ENCODE measurements at places on chromosomes 7 and 10. TPM values are rescaled to one million over a fixed set of nuclear protein-coding genes. Genes with fewer than 3 reads are reported as not detected.

DNA sequence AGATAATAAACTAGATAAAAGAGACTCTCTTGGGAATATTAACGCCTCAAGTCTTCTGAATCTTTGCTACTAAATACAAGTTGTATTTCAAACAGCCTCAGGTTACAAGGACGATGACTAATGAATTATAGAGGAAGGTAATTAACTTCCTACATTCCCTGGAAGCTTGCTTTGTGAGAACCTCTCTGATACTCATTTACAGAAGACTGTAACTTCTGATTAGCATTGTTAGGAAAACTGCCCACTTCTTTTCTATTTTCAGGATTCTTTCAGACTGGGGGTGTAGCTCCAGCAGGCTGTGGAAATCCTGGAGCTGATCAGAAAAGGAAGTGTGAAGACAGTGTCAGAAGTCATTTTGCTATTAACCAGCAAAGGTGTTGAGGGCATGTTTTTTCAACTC, 316.7 kb upstream of the NPSR1 start:
- H3K27me3 ChIP-seq: no peaks in the 10 kb centered on the region
- no peaks in the 10 kb centered on the region for H3K36me3 ChIP-seq
- no peak overlapping the region for H3K4me3 ChIP-seq
- no peak overlapping the region for H3K27ac ChIP-seq

- H3K4me3 ChIP-seq: no peak overlapping the region
- no peak overlapping the region for H3K27ac ChIP-seq
- no peaks in the 10 kb centered on the region for H3K27me3 ChIP-seq
- H3K36me3 ChIP-seq: no peaks in the 10 kb centered on the region
- DNase-seq: no peak
Measured at GRCh38 chr10:83617172-83617571, 522.1 kb upstream of the GHITM start.

GRCh38 chr10:35464825-35465456, 128.6 kb downstream of the CCNY start:
- DNase-seq: no peak
- H3K27me3 ChIP-seq: no peaks in the 10 kb centered on the region
- peaks cover 5% of the 10 kb centered on the region for H3K4me1 ChIP-seq

GRCh38 chr10:71900441-71901180, 49.6 kb upstream of the PSAP start:
- H3K27me3 ChIP-seq: no peaks in the 10 kb centered on the region
- H3K4me3 ChIP-seq: no peak overlapping the region
- no peak overlapping the region for H3K27ac ChIP-seq
- no peaks in the 10 kb centered on the region for H3K36me3 ChIP-seq
- no peak for DNase-seq

- no peaks in the 10 kb centered on the region for H3K36me3 ChIP-seq
- no peak for DNase-seq
- no peak overlapping the region for H3K4me3 ChIP-seq
- no peaks in the 10 kb centered on the region for H3K4me1 ChIP-seq
- no peak overlapping the region for H3K27ac ChIP-seq
Measured at GRCh38 chr7:28458732-28459131, 46.4 kb downstream of the CREB5 start.

- H3K36me3 ChIP-seq: no peaks in the 10 kb centered on the region
- H3K27me3 ChIP-seq: no peaks in the 10 kb centered on the region
- no peak overlapping the region for H3K27ac ChIP-seq
- H3K4me3 ChIP-seq: no peak overlapping the region
Measured at GRCh38 chr7:4191525-4191924, 490.6 kb upstream of the FOXK1 start.

DNA sequence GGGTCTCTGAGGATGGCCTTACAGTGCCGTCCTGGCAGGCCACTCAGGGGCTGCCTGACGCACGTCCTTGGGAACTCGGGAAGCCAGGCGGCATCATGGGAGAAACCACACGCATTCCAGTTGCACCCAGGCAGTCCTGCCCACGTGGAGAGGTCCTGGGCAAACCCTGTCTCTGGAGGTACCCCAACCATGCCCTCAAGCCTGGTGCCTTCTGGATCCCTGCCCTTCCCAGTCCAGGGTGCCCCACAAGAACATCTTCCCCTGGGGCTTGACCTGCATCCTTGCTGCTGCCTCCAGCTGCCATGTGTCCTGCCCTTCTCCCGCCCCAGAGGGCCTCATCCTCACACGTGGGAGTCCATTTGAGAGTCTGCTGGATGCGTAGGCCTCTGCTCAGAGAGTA, 200.3 kb upstream of the PPP2R2D start:
- no peak for DNase-seq
- no peaks in the 10 kb centered on the region for H3K4me1 ChIP-seq
- H3K27me3 ChIP-seq: no peaks in the 10 kb centered on the region
- no peak overlapping the region for H3K27ac ChIP-seq
- H3K4me3 ChIP-seq: no peak overlapping the region
- no peaks in the 10 kb centered on the region for H3K36me3 ChIP-seq

DNA sequence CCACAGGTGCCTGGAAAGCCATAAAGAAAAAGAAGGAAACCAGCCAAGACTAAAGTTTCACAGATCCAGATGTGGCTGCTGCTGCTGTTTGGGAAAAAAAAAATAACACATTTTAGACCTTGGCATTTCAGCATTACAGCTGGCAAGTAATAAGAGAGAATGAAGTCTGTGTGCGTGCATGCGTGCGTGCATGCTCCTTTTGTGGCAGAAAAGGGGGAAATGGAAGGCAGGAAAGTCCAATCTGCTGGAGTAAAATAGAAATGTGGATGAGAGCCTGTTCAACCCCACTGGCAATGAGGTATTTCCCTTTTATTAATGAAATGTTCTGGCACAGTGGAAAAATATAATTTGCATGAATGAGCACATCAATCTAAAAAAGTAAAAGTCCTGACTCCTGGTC, 137.0 kb upstream of the SEMA3A start:
- no peak overlapping the region for H3K4me3 ChIP-seq
- no peak overlapping the region for H3K27ac ChIP-seq
- no peaks in the 10 kb centered on the region for H3K27me3 ChIP-seq
- H3K36me3 ChIP-seq: no peaks in the 10 kb centered on the region
- DNase-seq: no peak
- H3K4me1 ChIP-seq: no peaks in the 10 kb centered on the region

- no peaks in the 10 kb centered on the region for H3K27me3 ChIP-seq
- no peak overlapping the region for H3K27ac ChIP-seq
- H3K4me1 ChIP-seq: no peaks in the 10 kb centered on the region
- no peaks in the 10 kb centered on the region for H3K36me3 ChIP-seq
Measured at GRCh38 chr7:93062599-93062998, 55.2 kb downstream of the SAMD9 start.

GRCh38 chr10:124536496-124537050, 75.0 kb downstream of the LHPP start:
- no peaks in the 10 kb centered on the region for H3K27me3 ChIP-seq
- no peak overlapping the region for H3K27ac ChIP-seq

DNA sequence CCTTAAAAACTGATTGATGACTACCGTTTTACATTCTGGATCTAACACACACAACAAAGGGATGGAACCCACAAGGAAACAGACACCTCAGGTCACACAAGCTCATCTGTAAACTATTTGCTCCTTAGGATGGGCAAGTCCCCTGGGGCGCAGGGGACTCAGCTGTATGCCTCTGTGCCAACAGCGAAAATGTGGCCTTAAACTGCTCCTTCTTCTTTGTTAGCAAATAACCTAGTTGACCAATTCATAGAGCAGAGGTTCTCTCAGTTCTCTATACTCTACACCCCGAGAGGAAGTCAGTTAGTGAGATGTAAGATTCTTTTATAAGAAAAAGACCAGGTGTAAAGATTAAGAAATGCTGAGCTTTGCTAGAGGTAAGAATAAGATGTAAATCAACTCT, 181.9 kb upstream of the PRSS58 start:
- no peaks in the 10 kb centered on the region for H3K27me3 ChIP-seq
- no peak for DNase-seq
- no peak overlapping the region for H3K27ac ChIP-seq

GRCh38 chr10:127578961-127579305, 29.8 kb downstream of the NPS start:
- H3K4me1 ChIP-seq: no peaks in the 10 kb centered on the region
- no peaks in the 10 kb centered on the region for H3K36me3 ChIP-seq
- DNase-seq: no peak
- no peaks in the 10 kb centered on the region for H3K27me3 ChIP-seq

DNA sequence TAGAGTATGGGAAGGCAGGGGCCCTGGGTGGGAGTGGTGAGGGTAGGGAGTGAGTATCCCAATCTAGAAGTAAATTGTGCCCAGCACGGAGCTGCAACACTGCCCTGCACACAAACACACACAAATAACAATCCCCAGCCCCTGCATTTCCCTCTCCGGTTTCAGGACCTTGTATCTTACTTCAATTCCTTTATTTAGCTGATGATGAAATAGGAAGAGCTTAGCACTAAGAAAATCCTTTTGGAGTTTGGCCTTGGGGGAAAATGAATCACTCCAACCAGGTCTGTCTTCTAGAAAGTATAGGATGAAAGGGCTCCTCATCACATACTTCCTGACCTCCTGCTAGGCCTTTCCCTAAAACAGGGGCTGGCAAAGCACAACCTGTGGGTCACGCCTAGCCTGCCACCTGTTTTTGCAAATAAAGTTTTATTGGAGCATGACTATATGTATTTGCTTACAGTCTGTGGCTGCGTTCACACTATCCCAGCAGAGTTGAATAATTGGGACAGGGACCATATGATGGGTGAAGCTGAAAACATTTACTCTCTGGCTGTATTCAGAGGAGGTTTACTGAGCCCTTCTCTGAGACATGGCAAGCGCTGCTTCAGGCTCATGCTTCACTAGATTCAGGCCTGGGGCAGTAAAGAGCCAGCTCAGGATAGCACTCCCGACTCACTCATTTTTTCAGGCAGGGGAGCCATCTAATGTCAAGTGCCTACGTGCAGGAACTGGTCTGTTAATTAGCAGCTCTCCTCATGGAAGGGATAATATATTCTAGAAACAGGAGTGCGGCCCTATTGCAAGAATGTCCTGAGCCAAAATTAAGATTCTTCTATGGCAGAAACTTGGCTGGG, 111.0 kb downstream of the EGFR start:
- peaks cover 14% of the 10 kb centered on the region for H3K4me1 ChIP-seq
- H3K27me3 ChIP-seq: no peaks in the 10 kb centered on the region
- no peaks in the 10 kb centered on the region for H3K36me3 ChIP-seq
- H3K4me3 ChIP-seq: no peak overlapping the region
- no peak for DNase-seq
- H3K27ac ChIP-seq: peak overlapping the region; percentile 92

DNA sequence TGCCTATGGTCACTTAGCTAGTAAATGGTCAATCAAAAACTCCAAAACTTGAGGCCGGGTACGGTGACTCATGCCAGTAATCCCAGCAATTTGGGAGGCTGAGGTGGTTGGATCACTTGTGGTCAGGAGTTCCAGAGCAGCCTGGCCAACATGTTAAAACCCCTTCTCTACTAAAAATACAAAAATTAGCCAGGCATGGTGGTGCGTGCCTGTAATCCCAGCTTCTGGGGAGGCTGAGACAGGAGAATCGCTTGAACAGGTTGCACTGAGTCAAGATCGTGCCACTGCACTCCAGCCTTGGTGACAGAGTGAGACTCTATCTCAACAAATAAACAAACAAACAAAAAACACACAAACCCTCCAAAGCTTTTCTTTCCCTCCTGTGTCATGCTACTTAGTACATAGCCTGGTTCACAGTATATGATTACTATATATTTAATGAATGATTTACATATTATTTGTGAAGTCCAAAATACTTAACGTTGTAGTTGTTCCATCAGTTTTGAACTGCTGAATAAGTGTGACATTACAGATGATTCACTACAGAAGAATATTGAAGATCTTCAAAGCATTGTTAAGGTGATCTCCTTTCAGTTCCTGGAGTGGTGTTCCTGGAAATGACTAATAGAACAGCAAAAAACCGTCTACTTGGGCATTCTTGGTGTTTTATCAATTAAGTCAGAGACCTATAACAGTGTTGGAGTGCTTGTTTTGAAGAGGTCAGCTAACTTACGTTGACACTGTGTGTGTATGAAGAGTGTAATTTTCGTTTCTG, 72.9 kb downstream of the ADK start:
- H3K36me3 ChIP-seq: no peaks in the 10 kb centered on the region
- H3K4me3 ChIP-seq: no peak overlapping the region
- H3K4me1 ChIP-seq: no peaks in the 10 kb centered on the region

- no peaks in the 10 kb centered on the region for H3K36me3 ChIP-seq
- no peak overlapping the region for H3K27ac ChIP-seq
- DNase-seq: no peak
- H3K4me3 ChIP-seq: no peak overlapping the region
Measured at GRCh38 chr10:60266513-60266912, 123.2 kb downstream of the ANK3 start.

DNA sequence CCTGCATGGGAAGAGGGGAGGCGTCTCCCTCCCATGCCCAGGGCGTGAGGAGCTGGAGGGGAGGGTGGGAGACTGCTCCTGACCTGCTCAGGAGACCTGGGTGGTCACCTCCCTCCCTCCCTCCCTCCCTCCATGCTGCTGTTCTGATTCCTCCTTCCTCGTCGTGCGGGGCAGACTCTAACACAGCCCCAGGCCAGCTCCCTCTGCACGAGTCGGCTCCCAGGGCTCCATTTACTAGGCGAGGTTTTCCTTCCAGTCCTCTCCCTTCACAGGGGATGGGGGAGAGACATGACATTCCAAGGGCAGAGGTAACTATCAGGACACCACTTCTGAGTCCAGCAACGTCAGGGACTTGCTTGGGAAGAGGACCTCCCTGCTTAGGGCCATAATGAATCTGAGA, 23.6 kb downstream of the VIPR2 start:
- no peak overlapping the region for H3K27ac ChIP-seq
- H3K4me3 ChIP-seq: no peak overlapping the region
- H3K27me3 ChIP-seq: no peaks in the 10 kb centered on the region
- H3K4me1 ChIP-seq: no peaks in the 10 kb centered on the region
- no peaks in the 10 kb centered on the region for H3K36me3 ChIP-seq

DNA sequence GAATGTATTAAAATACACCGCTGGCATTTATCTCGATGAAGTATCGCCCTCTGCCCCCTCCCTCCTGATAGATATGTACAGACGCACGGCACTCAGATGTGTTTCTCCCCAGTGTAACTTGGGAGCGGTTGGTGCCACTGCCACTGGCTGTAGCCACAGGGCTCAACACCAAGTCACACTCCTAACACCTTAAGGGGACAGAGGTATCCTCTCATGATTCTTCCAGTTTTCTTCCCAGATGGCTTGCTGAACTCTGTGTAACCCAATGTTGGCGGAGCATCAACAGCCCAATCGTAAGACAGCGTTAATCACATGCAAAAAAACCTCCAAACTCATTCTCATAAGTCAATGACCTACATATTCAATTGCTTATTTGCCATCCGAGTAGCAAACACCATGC, 35.5 kb downstream of the CTBP2 start:
- H3K4me1 ChIP-seq: peaks cover 16% of the 10 kb centered on the region
- DNase-seq: no peak
- no peak overlapping the region for H3K4me3 ChIP-seq
- no peaks in the 10 kb centered on the region for H3K36me3 ChIP-seq
- no peaks in the 10 kb centered on the region for H3K27me3 ChIP-seq

The CTAGE6 gene
- total RNA-seq: not detected

The NEUROG3 gene
- total RNA-seq: not detected

The DUSP5 gene
- 10.4 TPM for total RNA-seq

The FGL2 gene
- 5.9 TPM for total RNA-seq

The CPEB3 gene
- 3.2 TPM for total RNA-seq

The NODAL gene
- total RNA-seq: not detected

The IQUB gene
- total RNA-seq: 2.4 TPM
